ENCODE measurements at places on chromosomes 1 and 21.

DNA sequence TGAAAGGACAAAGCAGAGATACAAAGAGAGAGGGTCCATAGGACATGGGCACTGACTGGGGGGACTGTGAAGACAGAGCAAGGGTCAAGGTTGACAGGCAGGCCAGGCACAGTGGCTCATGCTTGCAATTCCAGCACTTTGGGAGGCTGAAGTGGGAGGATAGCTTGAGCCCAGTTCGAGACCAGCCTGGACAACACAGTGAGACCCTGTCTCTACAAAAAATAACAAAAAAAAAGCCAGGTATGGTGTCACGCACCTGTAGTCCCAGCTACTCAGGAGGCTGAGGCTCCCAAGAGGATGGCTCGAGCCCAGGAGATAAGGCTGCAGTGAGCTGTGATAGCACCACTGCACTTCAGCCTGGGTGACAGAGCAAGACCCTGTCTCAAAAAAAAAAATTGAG lies 4.4 kb downstream of the CASP9 start:
- no peak for DNase-seq

DNA sequence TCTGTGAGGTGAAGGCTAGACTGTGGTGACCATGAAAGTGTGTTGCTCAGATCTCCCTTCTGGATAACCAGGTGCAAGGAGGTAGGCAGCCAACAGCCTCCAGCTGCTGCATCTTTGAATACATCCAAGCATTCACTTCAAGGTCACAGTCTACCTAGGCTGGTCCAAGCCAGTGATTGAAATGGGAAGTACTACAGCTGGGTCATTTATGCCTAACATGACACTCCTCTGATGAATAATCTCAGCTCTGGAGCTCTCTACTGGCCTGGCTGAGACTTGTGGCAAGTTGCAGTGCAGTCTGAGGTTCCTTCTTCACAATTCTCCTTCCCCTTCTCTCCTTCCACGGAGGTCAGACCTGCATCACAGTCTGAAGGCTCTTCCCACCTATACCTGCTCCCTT lies 35.0 kb upstream of the ARHGAP29 start:
- no peak for DNase-seq

DNA sequence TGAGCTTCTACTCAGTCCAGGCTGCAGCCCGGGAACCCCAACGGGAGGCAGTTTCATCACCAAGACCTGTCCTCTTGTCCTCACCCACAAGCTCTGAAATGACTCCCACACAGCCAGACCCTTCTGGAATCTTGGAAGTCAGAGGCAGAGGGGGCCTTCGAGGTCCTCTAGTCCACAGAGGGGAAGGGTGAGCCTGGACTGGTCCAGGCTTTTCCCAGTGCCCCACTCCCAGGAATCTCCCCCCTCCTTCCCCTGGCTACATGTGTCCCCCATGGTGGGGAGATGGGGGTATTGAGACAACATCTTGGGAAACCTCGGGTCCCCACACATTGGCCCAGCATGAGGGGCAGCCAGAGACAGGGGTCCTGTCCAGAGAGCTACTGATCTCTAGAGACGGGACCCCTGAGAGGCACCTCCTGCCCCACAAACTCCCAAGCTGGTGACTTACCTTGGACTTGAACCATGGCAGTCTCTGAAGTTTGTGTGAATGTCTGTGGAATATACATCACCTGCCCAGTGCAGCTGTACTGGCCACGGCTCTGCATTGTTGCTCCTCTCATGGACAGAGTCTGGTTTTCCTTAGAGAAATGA lies 19.4 kb upstream of the SLAMF9 start:
- DNase-seq, result no peak

- no peak for DNase-seq
Observed at GRCh38 chr1:35797380-35797779, 10.4 kb upstream of the AGO4 start.

DNA sequence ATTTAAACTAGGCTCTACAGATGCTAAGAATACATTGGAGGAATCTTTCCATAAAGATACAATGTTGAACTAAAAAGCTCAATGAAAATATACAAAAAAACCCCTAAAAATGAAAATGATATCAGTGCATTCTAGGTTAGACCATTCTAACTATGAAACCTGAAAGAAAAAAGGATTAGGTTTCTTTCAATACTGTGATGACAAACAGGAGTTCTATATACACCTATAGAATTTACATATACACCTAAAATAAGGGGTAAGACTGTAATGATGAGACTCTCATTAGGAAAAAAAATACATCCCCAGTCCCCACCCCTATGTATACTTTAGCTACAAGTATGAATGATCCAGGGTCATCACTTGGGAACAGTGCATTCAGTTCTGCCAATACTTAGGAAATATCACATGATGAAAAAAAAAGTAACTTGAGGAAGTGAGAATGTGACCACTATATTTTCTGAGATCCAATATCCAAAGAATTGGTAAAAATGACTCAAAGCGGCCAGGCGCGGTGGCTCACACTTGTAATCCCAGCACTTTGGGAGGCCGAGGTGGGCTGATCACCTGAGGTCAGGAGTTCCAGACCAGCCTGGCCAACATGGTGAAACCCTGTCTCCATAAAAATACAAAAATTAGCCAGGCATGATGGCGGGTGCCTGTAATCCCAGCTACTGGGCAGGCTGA lies 26.3 kb downstream of the SELENOF start:
- DNase-seq, result no peak

- no peak for DNase-seq
Observed at GRCh38 chr1:59193443-59194093, 103.3 kb upstream of the FGGY start.

DNA sequence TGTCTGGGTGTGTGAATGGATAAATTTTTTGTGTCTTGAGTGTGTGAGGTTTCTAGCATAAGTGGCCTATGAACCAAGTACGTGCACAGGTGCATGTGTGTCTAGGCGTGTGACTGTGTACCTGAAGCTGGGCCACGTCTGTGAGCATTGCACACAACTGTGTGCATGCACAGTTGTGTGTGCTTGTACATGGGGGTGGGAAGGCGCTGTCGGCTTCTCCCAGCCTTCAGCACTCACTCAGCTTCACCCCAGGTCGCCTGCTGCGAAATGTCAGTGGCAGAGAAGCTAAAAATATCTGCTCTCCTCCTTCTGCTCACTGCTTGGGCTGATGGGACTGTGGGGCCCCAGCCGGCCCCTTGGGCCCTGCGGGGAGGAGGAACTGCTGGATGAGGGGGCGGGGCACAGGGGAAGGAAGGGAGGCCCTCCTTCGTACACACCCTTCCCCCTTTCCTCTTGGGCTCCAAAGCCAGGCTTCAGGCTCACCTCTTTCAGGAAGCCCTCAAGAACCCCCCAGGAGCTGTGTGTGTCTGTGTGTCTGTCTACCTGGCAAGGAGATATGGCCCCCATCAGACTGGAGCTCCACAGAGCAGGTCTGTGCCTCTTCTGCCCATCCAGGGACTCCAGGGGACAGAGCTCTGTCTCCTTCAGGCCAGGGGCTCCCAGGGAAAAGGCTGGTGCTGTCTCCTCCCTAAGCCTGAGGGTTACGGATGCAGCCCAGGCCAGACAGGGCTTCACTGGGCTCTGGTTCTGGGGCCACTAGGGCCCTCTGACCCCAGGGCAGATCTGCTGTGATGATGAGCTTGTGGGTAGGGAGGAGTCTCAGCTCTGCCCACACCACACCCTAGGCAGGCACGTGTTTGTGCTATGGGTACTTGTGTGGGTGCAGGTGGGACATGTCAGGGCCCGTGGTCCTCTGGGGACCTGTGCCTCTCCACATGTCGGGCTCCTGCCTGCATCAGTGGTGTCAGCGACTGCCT lies 35.6 kb upstream of the WASF2 start:
- no peak for DNase-seq

All from left renal pelvis (tissue), 4 donors.